ENCODE measurements at places on chromosomes 16 and 17.

DNA sequence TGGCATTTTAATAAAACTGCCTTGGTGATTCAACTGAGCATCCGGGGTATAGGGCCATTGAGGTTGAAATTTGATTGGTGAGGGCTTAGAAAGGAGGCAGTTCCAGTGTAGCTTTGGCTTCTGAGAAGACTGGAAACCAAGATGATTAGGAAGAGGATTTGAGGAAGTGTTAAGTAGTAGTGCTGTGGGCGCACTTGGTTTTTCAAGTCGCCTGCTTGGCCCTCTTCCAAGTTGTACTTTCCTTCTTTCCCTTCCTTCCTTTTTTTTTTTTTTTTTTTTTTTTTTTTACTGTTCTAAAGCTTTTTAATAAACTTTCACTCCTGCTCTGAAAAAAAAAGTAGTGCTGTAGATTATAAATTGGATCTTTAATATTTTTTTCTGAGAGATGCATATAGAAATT is 320.5 kb downstream of the UTP18 start:
- DNase-seq = no peak

- DNase-seq = no peak
Measured at GRCh38 chr17:19291646-19292376, 54.6 kb downstream of the EPN2 start.

GRCh38 chr16:81651758-81652718 is 127.1 kb upstream of the PLCG2 start:
- no peak for DNase-seq

GRCh38 chr16:49528866-49529288 is 155.3 kb downstream of the C16orf78 start:
- DNase-seq = no peak

DNA sequence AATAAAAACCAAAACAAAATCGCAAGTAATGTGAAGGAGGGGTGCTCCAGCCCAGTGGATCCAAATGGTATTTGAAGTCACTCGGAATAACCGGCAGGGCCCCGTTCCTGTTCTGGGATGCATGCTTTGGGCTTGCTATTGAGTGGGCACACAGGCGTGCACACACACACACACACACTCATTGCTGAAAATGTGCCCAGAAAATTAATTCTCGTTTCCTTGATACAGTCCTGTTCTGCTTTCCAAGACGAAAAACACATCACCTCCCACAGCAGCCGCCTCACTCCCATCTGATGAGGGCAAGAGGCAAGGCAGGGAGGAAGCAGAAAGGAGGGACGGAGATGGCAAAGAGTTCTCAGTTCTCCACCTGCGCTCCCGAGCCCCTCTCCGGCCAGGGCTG is 62.2 kb upstream of the SDK2 start:
- no peak for DNase-seq

GRCh38 chr17:11503308-11504035 is 94.8 kb upstream of the DNAH9 start:
- DNase-seq = no peak

DNA sequence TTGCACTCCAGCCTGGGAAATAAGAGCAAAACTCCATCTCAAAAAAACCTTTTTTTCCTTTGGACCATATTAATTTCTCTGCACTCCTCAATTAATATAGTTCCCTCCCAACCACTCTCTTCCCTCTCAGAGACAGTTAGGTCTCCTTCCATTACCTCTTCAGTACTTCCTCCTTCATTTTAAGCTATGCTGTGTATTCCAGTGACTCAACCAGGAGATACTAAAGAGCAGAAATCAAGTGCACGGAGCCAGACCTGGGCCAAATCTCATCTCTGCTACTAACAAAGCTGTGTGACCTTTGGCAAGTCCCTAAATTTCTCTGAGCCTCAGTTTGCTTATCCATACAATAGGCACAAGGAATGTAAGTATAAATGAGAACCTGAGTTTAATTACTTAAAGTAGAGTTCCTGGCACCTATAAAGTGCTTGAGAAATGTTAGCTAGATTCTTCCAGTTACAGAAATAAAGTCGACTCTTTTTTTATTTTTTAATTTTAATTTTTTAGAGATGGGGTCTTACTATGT is 8.5 kb downstream of the PECAM1 start:
- no peak for DNase-seq

DNA sequence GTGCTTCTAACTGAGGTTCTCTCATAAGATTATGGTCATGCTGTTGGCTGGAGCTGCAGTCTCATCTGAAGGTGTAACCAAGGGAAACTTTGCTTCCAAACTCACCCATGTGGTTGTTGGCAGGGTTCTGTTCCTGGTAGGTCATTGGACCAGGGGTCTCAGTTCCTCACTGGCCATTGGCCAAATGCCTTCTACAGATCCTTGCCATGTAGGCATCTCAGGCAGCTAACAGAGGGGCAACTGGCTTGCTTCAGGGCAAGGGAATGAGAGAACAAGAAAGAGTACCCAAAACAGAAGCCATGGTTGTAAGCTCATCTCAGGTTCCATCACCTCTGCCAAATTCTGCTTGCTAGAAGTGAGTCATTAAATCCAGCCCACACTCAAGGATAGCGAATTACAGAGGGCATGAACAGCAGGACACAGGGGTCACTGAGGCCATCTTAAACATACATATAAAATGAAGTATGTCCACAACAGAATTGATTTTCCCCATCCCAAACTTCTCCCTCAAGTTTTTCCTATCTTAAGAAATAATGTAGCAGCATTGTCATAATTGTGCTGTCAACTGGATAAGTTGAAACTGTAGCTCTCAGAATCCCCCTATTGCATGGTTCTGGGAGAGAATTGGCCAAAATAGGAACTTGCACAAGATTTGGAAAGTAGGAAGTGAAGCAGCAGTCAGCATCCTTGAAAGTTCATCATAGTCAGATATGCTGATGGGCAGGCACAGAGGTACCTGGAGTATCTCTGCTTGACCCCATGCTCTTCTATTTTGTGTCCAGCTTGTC is 42.4 kb upstream of the CES5A start:
- no peak for DNase-seq

GRCh38 chr17:12349297-12349696 is 316.4 kb upstream of the MYOCD start:
- DNase-seq = no peak

GRCh38 chr16:5000573-5001001 is 33.1 kb downstream of the NAGPA start:
- no peak for DNase-seq

- no peak for DNase-seq
Measured at GRCh38 chr17:74842146-74842598, 17.5 kb downstream of the GRIN2C start.

DNA sequence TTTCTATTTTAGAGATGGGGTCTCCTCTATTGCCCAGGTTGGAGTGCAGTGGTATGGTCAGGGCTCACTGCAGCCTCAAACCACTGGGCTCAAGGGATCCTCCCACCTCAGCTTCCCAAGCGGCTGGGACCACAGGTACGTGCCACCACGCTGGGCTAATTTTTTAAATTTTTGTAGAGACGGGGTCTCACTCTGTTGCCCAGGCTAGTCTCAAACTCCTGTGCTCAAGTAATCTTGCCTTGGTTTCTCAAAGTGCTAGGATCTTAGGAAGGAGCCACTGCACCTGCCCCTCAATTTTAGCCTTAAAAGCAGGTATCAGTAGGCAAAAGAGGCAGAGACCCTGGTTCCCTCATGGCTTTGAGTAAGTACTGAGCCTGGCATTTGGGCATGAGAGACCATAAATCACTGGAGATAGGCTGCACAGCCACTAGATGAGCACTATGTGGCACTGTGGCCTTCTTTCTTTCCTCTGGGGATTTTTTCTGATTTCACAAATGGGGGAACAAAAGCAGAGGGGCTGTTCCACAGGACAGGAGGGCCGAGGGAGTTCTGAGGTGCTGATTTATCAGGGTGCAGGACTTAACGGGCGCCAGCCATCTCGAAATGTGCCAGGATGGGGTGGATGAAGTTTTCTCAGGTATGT is 82.2 kb downstream of the PLXDC1 start:
- no peak for DNase-seq
